HFFc6 (cell line): ENCODE measurements at places on chromosomes 6 and 20.

DNA sequence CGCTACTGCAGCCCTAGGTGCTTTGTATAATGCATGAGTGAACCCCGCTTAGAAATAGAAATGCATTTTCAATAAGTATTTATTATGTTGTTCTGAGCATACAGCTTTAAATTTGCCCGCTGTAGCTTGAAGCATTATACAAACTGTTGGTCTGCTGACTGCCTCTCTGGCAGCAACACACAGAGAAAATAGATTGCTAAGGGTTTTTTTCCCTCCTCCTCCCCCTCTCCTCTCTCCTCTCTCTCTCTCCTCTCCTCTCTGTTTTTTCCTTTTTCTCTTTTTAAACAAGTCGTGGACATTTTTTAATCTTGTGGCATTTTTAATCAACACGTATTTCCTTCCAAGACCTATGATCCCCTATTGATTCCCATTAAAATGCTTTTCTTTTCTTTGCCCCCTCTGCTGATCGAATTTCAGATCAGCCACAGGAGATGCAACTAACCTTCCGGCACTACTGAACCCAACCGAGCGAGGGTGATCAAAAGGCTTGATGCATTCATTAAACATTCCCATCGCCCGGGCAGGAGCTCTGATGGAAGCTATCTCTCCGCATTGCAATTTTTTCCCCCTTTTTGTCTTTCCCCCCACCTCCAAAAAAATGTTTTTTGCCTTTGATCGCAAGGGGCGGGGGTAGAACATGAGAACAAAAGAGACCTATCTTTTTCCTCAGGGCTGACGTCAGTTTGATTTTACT is 90.7 kb upstream of the ARID1B start:
- peaks cover 6% of the 10 kb centered on the region for H3K27me3 ChIP-seq
- H3K4me3 ChIP-seq: peak overlapping the region; percentile 93
- H3K36me3 ChIP-seq: no peaks in the 10 kb centered on the region
- H3K4me1 ChIP-seq: peaks cover 25% of the 10 kb centered on the region
- H3K27ac ChIP-seq: peak overlapping the region; percentile 92
- peak; percentile 46 for DNase-seq

- H3K27me3 ChIP-seq: no peaks in the 10 kb centered on the region; the same call in 1 of the 2 replicates
- peak overlapping the region; percentile 89 for H3K4me3 ChIP-seq
- H3K36me3 ChIP-seq: peaks cover 53% of the 10 kb centered on the region
- H3K4me1 ChIP-seq: peaks cover 77% of the 10 kb centered on the region
- peak overlapping the region; percentile 79 for H3K27ac ChIP-seq
Observed at GRCh38 chr6:71292001-71292400, 3.4 kb downstream of the OGFRL1 start.

GRCh38 chr6:169807699-169808607 is 56.5 kb downstream of the ERMARD start:
- no peak for DNase-seq
- no peak overlapping the region for H3K4me3 ChIP-seq
- no peak overlapping the region for H3K27ac ChIP-seq
- H3K4me1 ChIP-seq: no peaks in the 10 kb centered on the region
- H3K36me3 ChIP-seq: no peaks in the 10 kb centered on the region
- H3K27me3 ChIP-seq: peaks cover 16% of the 10 kb centered on the region

GRCh38 chr6:114323784-114324183 is 19.0 kb downstream of the HS3ST5 start:
- no peaks in the 10 kb centered on the region for H3K27me3 ChIP-seq
- no peak overlapping the region for H3K27ac ChIP-seq
- no peak for DNase-seq
- H3K4me3 ChIP-seq: no peak overlapping the region

DNA sequence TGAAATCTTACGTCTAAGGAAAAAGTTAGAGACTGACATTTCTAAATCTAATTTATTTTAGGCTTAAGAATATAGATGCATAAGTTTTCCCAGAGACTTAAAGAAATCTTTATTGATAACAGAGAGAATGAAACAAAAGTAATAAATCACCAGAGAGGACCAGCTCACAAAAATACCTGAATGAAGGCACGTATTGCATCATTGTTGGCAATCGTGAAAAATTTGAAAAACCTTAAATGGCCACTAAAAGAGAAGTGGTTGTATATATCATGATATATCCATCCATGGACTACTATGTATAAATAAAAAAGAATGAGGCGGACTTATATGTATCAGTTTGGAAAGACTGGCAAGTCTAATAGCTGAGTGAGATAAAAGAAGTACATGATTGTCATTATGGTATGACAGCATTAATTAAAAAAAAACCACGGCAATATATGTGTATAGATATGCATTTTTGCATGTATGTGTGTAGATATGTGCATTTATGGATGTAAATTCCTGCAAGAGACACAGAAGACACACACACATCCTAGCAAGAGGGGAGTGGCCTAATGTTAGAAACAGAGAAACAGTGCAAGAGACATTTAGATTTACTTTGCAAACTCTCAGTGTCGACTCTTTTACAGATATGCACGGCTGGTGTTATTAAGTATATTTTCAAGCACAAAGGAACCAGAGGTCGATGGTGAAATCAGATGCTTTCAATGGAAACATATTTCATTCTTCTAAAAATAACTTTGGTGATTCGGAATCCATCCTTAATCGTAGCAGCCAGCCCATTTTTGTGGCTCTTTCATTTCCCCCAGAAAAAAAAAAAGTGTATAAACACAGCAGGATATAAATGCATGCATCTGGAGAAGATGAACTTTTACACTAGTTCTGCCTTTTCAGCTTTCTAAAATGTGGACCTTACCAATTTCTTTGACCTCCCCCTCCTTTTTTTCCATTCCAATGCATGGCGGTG is 156.1 kb upstream of the SALL4 start:
- peaks cover 2% of the 10 kb centered on the region; the same call in 1 of the 2 replicates for H3K27me3 ChIP-seq
- H3K27ac ChIP-seq: no peak overlapping the region
- H3K4me3 ChIP-seq: peak overlapping the region; percentile 65
- H3K36me3 ChIP-seq: peaks cover 5% of the 10 kb centered on the region
- no peak for DNase-seq
- peaks cover 39% of the 10 kb centered on the region for H3K4me1 ChIP-seq

GRCh38 chr6:56047931-56048540 is 172.6 kb upstream of the BMP5 start:
- H3K27ac ChIP-seq: no peak overlapping the region
- peaks cover 1% of the 10 kb centered on the region; the same call in 1 of the 2 replicates for H3K27me3 ChIP-seq
- H3K36me3 ChIP-seq: no peaks in the 10 kb centered on the region
- DNase-seq: no peak

- H3K27ac ChIP-seq: peak overlapping the region; percentile 75
- H3K4me1 ChIP-seq: peaks cover 71% of the 10 kb centered on the region
- DNase-seq: peak; percentile 42
- H3K27me3 ChIP-seq: no peaks in the 10 kb centered on the region
- peaks cover 27% of the 10 kb centered on the region for H3K36me3 ChIP-seq
- H3K4me3 ChIP-seq: no peak overlapping the region; the same call in 1 of the 2 replicates
Observed at GRCh38 chr20:9032758-9033157, 36.1 kb upstream of the PLCB4 start.

DNA sequence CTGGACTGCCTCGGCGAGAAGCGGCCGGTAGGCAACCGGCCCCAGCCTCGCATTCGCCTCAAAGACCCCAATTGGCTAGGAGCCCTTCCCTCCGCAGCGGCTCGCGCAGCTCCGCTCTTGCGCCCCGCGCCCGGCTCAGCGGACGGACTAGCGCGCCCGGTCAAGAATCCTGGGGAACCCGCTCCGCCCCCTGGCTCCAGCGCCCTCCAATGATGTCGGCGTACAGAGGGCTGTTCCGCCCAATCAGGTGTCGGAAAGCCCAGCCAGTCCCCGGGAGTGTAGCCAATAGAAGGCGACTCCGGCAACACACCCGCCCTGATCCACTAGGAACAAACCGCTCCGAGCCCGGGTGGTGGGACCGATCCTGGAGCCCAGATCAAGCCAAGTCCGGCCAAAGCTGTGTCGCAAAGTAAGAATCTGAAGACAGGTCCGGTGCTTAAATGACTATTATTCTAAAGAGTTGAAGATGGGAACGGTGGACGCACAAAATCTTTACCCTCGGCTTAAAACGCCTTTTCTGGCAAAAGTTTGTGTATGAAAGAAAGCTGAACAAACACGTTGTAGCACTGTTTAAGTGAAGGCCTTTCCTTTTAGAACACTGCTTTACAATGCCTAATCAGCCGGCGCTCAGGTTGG is 132.2 kb downstream of the OGFRL1 start:
- H3K4me1 ChIP-seq: peaks cover 33% of the 10 kb centered on the region
- peak; percentile 93 for DNase-seq
- peaks cover 44% of the 10 kb centered on the region for H3K36me3 ChIP-seq
- H3K27me3 ChIP-seq: peaks cover 2% of the 10 kb centered on the region; the same call in 1 of the 2 replicates
- H3K27ac ChIP-seq: peak overlapping the region; percentile 79

DNA sequence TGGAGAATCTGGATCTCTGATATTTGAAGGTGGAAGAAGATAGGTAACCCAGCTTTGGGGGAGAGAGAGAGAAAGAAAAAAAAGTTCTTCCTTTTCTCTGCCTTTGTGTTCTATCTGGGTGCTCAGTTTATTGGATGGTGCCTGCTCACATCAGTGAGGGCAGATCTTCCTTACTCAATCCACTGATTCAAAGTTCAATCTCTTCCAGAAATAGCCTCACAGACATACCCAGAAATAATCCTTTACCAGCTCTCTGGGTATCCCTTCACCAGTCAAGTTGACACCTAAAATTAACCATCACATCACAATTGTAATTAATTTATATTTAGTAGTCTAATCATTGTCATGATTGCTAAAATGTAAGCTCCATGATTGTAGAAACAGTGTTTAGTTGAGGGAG is 189.1 kb downstream of the EPM2A start:
- no peaks in the 10 kb centered on the region; the same call in none of the 2 replicates for H3K27me3 ChIP-seq
- H3K4me1 ChIP-seq: peaks cover 23% of the 10 kb centered on the region; the same call in 1 of the 2 replicates
- no peaks in the 10 kb centered on the region for H3K36me3 ChIP-seq
- no peak overlapping the region for H3K27ac ChIP-seq
- no peak overlapping the region for H3K4me3 ChIP-seq

DNA sequence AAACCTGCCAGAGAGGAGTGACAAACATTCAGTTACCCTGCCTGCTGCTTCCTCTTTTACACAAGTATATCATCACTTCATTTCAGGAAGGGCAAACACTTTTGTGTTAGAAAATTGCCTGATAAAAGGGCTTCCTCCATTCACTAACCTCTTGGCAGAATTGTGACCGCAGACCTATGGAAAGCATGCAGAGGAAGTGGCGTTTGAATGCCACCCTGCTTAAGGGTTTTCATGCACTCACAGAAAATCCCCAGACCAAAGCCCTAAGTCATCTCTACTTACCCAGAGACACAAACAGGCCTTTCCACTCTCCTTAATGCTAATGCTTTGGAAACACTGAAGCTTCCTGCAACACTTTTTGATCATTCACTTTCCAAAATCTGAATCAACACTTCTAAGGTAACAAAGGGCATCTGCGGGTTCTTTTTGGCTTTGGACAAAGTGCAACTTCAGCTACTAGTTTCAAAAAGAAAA is 22.1 kb upstream of the RALGAPA2 start:
- H3K4me3 ChIP-seq: no peak overlapping the region
- DNase-seq: no peak
- peaks cover 1% of the 10 kb centered on the region; the same call in 1 of the 2 replicates for H3K27me3 ChIP-seq

- no peak for DNase-seq
- no peak overlapping the region for H3K27ac ChIP-seq
- H3K4me3 ChIP-seq: no peak overlapping the region
- no peaks in the 10 kb centered on the region for H3K4me1 ChIP-seq
Observed at GRCh38 chr6:141077355-141078333, 1055.1 kb upstream of the GJE1 start.

DNA sequence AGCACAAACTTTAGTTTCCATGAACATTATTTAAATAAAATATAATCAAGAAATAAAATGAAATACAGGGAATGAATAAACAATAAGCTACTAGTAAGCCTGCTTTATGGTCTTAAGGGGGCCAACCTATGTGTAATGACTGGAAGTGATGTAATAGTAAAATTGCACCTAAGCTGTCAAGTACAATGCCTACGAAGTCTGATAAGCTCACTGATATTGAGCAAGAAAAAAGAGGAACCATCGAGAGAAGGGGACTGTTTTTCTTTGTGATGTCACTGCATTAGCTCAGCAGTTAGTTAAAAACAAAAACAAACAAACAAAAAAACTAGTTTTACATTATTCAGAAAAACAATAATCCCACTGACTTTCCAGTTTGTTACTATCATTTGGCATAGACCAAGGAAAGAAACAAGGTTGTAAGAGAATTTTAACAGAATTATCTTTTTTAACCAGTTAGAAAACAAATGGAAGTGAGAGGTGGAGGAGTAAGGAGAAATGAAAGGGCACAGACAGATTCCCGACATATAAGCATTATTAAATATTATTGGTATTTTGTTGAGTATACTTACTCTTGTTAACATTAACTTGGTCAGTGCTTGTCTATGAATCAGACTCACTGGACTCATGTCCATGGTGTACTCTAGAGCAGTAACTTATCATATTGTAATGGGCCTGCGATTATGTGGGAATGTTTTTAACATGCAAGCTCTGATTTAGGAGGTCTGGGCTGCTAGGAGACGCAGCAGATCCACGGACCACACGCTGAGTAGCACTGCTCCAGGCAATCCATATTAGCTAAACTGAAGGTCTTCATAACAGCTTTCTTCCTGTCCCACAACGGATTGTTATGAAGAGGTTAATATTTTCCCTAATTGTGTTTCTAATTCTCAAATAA is 99.6 kb upstream of the HMGCLL1 start:
- H3K27me3 ChIP-seq: no peaks in the 10 kb centered on the region
- H3K4me1 ChIP-seq: no peaks in the 10 kb centered on the region
- no peak overlapping the region for H3K27ac ChIP-seq
- no peaks in the 10 kb centered on the region for H3K36me3 ChIP-seq
- DNase-seq: no peak
- no peak overlapping the region for H3K4me3 ChIP-seq

DNA sequence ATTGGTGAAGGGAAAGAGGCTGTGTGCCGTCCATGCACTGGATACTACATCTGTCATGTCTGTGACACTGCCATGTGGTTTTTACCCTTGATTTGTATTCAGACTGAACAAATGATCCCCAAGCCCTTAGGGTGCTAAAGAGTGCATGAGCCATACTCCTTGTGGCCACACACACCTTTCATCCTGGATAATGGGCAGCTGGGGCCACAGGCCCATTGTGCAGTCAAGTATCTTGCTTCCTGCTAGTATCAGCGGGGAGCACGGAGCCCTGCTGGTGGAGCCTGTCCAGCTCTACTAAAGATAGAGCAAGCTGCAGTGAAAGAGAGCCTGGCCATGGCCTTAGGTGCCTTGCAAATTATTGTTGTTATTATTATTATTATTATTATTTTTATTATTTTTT is 75.1 kb downstream of the SLX4IP start:
- no peaks in the 10 kb centered on the region; the same call in 1 of the 2 replicates for H3K36me3 ChIP-seq
- peaks cover 76% of the 10 kb centered on the region for H3K4me1 ChIP-seq
- H3K4me3 ChIP-seq: no peak overlapping the region
- no peak overlapping the region for H3K27ac ChIP-seq
- no peaks in the 10 kb centered on the region for H3K27me3 ChIP-seq

GRCh38 chr6:79410806-79411205 is 126.4 kb downstream of the LCA5 start:
- DNase-seq: no peak
- no peak overlapping the region for H3K27ac ChIP-seq
- H3K36me3 ChIP-seq: no peaks in the 10 kb centered on the region
- H3K4me1 ChIP-seq: no peaks in the 10 kb centered on the region
- H3K27me3 ChIP-seq: peaks cover 1% of the 10 kb centered on the region; the same call in 1 of the 2 replicates
